ENCODE measurements at places on chromosomes 16 and 17.

DNA sequence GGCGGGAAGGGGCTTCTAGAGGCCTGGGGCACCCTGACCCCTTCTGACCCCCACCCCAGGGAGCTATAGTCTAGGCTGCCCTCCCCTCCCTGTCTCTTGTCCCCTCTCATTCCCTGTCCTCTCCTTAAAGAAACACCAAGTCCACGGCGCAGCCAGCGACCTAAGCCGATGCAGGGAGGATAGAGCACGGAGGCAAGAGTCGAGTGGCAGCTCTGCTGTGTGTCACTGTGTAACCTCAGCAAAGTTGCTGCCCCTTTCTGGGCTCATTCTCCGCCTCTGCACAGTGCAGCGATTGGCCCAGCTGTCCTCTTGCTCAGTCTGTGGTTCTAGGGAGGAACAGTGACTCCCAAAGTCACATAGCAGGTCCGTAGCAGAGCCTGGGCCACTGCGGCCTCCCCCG lies 36.5 kb upstream of the SBK1 start:
- DNase-seq, result no peak

DNA sequence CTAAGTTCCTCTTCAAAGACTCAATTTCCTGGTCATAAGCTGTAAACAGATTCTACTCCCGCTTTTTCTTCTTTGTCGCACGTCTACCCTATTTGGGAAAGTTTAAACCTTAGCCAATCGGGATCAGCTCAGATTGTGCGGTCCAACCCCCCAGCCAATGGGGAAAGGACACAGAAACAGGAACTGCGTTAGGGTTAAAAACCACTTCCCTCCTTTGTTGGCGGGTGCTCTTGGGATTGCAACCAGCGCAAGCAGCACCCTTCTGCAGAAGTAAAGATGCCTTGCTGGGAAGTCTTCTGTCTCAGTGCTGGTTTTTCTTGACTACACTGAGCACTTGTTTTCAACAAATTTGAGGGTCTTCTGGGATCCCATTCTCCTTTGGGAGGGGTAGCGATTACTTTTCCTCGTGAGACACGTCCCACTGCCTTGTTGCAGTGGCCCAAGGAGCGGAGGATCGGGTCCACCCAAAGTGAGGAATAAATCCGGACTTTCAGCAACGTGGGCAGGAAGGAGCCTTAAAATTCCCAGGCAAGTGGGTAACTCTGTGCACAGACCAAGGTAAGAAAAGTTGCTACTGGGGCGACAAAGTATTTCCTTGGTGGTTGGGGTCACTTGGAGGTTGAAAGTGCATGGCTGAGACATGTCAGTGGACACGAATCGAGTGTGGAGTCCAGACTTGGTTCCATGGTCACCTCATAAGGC lies 1.0 kb upstream of the YPEL3 start:
- DNase-seq, result no peak

- no peak for DNase-seq
Observed at GRCh38 chr17:50130559-50131305, 772 bp upstream of the SAMD14 start.

DNA sequence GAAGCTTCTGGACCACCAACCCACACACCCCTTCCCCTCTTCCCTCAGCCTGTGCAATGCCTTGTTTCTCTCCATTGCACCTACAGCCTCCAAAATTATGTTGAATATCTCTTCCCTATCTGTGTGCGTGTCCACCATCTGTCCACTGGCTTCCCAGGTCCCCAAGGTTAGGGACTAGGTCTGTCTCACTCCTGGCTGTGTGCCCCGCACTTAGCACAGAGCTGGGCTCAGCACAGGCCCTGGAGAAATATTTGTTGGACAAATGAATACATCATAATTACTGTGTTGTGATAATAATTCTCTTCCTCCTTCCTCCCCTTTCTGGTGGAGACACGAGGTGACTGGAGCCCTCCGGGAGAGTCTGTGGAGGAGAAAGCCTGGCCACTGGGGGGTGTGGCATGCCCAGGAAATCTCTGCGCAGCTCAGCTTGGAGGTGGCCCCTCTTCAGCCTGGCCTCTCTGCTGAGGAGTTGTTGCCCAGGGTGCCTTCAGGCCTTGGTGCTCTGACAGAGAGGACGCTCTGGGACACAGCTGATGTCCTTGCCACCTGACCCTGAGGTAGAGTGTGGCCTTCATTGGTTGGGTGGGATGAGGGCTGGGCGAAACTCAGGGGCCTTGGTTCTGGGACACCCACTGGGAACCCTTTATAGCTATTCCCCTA lies 3.3 kb upstream of the BRD7 start:
- DNase-seq, result no peak

GRCh38 chr17:18226284-18226945 lies 980 bp downstream of the LLGL1 start:
- DNase-seq, result no peak

GRCh38 chr17:63150994-63151464 lies 185.0 kb downstream of the TANC2 start:
- no peak for DNase-seq

GRCh38 chr17:40279402-40279801 lies 8.3 kb upstream of the CDC6 start:
- DNase-seq, result no peak

DNA sequence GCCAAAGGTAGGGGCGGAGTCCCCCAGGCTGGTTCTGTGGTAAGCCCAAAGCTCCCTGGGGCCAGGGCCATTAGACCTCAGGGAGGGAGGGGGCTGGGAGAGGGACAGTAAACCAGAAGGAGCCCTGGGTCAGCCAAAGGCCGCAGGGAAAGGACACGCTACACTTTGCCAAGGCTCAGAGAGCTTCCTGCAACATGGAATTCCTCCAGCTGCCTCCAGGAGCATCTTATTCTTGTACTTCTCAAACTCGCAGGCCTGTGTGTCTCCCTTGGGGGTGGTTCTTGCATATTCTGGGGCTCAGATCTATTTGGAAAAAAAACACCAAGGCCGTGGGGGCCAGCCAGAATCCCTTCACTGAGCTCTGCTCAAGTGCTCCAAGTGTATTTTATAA lies 25.1 kb downstream of the AKAP1 start:
- DNase-seq, result no peak

- no peak for DNase-seq
Observed at GRCh38 chr17:82899941-82900340, 60.1 kb upstream of the ZNF750 start.

GRCh38 chr16:89785523-89786155 lies 30.8 kb downstream of the FANCA start:
- DNase-seq, result no peak

GRCh38 chr17:15411384-15412198 lies 55.8 kb downstream of the CDRT4 start:
- no peak for DNase-seq

- DNase-seq, result peak; percentile 40
Observed at GRCh38 chr17:5249615-5250014, 15.0 kb upstream of the SCIMP start.

DNA sequence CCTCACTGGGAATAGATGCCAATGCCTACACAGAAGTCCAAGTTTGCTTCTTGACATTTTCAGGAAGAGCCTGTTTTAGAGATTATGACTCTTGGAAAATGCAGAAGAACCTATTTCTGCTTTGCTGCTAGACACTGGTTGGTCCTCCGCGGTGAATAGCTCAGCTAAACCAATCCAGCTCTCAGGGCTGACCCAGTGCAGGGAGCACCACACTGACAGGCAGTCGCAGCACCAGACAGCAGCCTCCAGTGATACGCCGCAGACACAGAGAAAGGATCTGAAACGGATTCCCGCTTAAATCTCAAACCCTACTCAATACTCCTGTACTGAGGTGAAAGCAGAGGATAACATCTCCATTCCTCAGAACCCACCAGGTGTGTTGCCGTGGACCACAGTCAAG lies 183.4 kb downstream of the ENGASE start:
- no peak for DNase-seq

GRCh38 chr16:78939597-78939996 lies 660.9 kb downstream of the MAF start:
- no peak for DNase-seq

GRCh38 chr17:609232-609810 lies 105.3 kb downstream of the VPS53 start:
- no peak for DNase-seq

GRCh38 chr17:80817861-80818260 lies 173.8 kb upstream of the CHMP6 start:
- no peak for DNase-seq

- no peak for DNase-seq
Observed at GRCh38 chr17:71548540-71549190, 572.2 kb upstream of the SOX9 start.

DNA sequence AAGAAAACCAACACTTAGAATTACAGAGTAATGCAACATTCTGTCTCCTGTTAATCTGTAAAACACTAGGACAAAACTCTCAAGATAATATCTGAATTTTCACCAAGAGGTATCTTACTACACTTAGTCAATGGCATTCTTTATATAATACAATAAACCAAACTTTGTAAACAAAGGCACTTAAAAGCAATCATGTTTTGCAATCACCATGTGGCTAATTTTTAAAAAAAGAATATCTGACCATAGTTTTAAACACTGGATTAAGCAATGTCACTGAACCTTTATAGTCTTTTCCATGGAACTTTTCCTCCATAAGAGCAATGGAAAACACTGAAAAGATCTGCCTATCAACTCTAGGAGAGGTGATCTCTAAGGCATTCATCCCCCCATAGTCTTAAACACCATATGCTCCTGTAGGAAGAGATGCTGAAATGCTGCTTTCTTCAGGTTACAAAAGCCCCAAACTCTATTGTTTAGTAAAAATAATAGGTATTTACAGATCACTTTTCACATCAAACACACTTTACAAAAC lies 144.2 kb upstream of the CORO6 start:
- DNase-seq, result no peak

DNA sequence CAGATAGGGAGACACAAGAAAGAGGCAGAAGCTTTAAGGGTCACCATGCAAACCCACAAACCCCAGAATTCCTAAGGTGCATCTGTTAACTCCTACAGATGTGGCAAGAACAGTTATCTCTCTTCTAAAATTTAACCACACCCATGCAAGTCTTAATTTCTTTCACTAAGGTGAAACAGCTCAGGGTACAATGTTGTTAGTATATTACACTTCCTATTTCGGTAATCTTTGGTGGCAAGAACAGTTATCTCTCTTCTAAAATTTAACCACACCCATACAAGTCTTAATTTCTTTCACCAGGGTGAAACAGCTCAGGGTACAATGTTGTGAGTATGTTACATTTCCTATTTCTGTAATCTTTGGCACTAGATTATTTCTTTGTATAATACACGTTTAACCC lies 6.6 kb downstream of the CCL23 start:
- no peak for DNase-seq

DNA sequence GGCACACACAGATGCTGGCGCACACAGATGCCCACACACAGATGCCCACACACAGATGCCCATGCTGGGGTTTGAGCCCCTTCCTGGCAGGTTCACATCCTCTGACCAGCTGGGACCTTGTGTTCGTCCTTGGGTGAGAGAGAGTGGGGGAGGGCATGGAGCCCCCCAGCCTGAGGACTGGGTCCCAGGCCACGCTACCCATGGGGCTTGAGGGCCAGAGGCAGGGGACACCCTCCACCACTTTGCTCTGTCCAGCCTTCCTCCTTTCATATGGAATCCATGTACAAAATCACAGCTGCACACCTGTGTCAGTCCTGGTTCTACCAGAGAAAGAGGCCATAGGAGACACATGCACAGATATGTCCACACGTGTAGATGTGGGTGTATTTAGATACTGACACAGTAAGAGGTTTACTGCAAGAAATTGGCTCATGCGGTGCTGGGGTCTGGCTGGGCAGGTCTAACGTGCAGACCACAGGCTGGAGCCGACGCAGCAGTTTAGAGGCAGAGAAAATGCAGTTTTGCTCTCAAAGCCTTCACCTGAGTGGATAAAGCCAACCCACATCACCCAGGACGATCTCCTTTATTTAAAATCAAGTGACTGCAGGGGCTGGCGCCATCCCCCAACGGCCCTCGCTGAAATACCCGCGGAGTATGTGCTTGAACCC lies 10.8 kb downstream of the SLC22A31 start:
- no peak for DNase-seq
